ENCODE measurements at places on chromosomes 1 and 21.

DNA sequence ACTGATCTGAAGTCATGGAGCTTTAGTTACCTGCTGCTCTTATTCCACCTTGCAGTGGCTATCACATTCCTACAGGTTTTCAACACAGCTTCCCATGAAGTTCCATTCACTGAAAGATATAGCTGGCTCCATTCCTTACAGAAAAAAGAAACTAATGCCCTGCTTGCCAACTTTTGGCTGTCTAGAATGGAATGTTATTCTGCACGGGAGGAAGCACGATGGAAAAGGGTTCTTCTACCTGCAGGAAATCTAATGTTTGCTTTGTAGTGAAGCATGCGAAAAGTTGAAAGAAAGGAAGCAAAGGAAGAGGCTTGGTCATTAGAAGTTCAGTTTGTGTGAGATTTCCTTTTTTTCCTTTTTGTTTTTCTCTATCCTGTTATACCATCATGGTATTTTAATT lies 32.6 kb downstream of the GIPC2 start:
- no peak for DNase-seq

DNA sequence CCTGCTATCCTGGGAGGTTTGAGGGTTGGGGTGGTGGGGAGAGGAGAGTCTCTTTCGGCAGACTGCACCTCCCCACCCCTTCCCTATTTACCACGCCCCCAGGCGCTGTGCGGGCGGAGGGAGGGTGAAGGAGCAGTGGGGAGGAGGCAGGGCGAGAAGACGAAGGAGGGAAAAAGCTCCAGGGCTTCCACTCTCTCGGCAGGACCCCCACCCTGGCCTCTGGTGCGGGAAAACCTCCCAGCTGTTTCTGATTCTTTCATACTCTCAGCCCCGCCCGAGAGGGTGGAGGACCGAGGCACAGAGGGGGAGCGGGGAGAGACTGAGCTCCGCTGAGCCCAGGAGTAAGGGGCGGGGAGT lies 866 bp upstream of the WNT2B start:
- DNase-seq: no peak

GRCh38 chr1:33298623-33299277 lies 22.1 kb downstream of the A3GALT2 start:
- peak; percentile 51 for DNase-seq

GRCh38 chr21:42277593-42277992 lies 37.6 kb downstream of the TFF3 start:
- no peak for DNase-seq

- peak; percentile 16 for DNase-seq
These were observed 41.6 kb upstream of the GRHL3 start for GRCh38 chr1:24277420-24278169.
